ENCODE measurements at places on chromosomes 2 and 18.
A peak's percentile ranks its signal among the peaks of the same experiment; 100 is the strongest.

GRCh38 chr2:238290091-238290509 lies 1.7 kb upstream of the PER2 start:
- no peak for DNase-seq

DNA sequence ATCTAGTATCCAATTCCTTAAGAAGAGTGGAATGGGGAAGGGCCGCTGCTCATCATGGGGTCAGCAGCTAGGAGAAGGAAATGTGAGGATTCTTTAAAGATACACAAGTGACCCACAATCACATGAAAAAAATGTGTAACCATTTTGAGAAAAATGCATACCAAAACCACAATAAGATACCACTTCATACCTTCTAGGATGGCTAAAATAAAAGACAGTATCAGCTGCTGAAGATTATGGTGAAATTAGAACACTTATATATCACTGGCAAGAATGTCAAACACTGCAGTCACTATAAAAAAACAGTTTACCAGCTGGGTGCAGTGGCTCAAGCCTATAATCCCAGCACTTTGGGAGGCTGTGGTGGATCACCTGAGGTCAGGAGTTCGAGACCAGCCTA lies 67.9 kb downstream of the C2orf74 start:
- DNase-seq = no peak

- no peak for DNase-seq
Measured at GRCh38 chr18:43265465-43265864, 11.8 kb downstream of the SYT4 start.

DNA sequence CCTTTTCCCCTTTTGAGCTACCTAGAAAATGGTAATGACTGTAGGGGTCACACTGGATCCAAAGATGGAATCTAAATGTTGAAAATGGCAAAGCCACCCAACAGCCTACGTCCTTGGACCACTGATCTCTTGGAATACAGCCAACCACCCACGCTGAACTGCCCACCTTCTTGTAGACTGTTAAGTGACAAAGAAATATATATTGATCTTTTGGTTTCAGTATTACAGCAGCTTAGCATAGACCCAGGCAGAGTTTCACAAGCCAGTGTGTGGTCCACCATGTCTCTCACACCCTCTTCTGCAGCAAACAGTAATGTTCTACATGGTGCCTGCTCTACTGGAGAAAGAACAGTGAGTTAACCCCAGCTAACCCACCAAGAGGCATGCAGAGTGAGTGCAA lies 20.2 kb downstream of the CACNB4 start:
- DNase-seq = no peak

DNA sequence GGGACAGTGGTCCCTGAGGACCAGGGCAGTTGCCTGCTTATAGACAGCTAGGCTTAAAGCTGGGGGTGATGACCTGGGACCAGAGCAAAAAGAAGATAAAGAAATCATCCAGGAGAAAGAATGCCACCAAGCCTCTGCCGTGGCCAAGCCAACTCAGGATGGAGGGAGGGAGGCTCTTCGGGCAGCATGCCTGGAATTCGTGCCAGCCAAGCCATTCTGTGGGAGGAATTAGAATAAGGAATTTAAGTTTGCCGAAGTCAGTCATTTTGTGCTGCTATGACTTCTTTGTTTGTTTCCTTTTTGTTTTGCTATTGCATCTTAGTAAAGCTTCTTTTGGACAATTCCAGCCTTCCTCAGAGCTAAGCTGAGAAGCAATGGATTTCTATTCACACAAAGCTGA lies 124.1 kb downstream of the EN1 start:
- no peak for DNase-seq

DNA sequence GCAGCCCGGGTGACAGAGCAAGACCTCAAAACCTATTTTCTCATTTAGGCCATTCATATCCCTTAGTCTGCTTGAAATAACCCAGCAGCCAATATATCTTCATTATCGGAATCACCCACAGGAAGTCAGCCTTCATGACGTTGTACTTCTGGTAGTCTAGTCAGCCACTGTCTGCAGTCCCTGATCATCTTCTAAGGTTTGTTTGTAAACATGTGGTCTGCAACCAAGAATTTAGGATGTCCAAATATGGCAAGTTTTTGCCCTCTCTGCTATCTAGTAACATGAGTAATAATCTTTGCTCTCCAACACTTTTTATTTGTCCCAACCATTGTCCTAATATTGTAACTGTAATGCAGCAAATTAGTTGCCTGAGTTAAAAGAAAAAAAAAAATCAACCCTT lies 92.5 kb downstream of the PRPF40A start:
- DNase-seq = no peak

GRCh38 chr2:117763804-117764203 lies 50.7 kb upstream of the DDX18 start:
- no peak for DNase-seq

- no peak for DNase-seq
Measured at GRCh38 chr18:45850021-45850420, 24.5 kb downstream of the SIGLEC15 start.

DNA sequence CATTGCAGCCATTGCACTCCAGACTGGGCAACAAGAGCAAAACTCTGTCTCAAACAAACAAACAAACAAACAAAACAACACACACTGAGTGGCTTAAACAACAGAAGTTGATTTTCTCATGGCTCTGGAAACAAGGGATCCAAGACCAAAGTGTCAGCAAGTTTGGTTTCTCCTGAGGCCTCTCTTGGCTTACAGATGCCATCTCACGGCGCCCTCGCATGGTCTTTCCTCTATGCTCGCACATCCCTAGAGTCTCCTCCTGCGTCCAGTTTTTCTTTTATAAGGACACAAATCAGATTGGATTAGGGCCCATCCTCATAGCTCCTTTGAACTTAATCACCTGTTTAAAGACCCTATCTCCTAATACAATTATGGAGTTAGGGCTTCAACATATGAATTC lies 133.4 kb upstream of the LRRTM1 start:
- no peak for DNase-seq

GRCh38 chr18:28905509-28905908 lies 728.6 kb upstream of the CDH2 start:
- no peak for DNase-seq

DNA sequence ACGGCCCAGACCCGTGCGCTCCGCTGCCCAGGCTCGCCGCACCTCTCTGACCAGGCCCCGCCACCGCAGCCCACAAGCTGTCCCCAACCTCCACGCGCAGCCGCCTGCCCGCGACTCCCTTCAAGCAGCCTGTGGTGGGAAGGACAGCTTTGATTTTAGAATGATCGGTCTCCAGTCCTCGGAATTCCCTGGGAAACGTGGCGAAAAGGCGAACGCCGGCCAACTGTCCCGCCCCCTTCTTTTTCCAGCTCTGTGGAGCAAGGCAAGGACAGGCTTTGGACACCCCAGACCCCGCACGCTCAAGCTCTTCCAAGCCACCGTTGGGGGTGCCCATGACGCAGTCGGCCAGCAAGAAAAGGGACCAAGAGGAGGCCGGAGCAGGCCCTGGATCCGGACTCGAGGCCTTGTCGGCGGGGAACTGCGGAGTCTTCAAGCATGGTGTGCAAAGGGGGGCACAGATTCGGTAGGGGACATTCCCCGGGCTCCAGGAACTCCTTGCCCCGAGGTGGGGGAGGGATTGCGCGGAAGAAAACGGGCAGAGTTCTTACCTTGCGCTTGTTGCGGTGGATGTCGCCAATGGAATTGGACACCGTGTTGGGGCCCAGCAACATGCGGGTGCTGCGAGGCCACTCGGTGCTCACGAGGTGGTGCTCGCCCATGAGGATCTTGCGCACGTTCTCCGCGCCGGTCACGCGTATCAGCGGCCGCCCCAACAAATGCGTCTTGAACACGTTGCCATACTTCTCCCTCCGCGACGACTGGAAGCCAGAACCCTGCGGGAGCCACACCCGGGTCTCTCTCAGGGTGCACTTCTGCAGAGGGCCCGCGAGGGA lies 4.0 kb downstream of the CYP26B1 start:
- DNase-seq = peak; percentile 53

GRCh38 chr18:29056800-29057199 lies 879.9 kb upstream of the CDH2 start:
- DNase-seq = no peak

GRCh38 chr18:57077786-57078552 lies 68.9 kb upstream of the BOD1L2 start:
- DNase-seq = peak; percentile 67

- peak; percentile 63 for DNase-seq
Measured at GRCh38 chr2:24382363-24383073, 22.2 kb upstream of the ITSN2 start.

DNA sequence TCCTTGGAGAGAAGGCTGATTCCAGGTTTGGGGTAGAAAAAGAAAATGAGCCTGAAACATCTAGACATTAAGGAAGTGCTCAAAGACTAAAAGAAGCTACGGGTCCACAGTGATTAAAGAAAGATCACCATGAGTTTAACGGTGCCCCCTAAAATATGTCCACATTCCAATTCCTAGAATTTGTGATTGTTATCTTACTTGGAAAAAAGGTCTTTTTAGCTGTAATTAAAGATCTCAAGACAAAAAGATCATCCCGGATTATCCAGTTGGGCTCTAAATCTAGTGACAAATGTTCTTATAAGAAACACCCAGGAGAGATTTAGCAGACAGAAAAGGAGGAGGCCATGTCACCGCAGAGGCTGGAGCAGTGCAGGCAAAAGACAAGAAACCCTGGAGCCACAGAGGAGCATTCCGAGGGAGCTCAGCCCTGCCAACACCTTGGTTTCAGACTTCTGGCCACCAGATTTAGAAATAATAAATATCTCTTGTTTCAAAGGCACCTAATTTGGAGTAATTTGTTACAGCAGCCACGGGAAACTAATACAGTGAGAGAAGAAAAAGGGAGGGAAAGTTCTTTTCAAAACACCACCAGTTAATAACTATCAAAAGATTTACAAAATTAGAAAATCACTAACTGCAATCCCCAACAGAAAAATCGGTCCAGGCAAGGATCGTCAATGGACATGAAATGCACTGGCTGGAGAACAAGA lies 8.5 kb downstream of the UXS1 start:
- no peak for DNase-seq

GRCh38 chr2:86078774-86079545 lies 26.7 kb downstream of the POLR1A start:
- no peak for DNase-seq

GRCh38 chr18:55086906-55087305 lies 127.6 kb upstream of the CCDC68 start:
- DNase-seq = no peak

- no peak for DNase-seq
Measured at GRCh38 chr2:30446602-30447148, 371 bp upstream of the LCLAT1 start.

- DNase-seq = no peak
Measured at GRCh38 chr2:229779650-229780049, 65.3 kb upstream of the DNER start.

DNA sequence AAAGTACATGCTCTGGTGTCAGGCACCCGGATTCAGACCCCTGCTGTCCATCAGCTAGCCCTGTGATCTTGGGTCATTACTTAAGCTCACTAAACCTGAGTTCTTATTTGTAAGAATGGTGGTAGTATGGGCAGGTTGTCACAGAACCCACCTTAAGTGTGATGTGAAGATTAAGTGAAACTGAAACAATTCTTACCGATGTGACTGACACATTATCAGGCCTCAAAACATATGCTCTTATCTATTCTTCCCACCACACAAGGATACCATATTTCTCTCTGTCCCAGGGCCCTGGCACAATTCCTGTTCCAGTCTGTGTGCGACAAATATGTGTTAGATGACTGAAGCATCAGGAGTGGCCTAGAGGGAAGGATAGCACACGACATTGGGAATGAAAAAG lies 11.0 kb upstream of the CDC42EP3 start:
- DNase-seq = no peak

- no peak for DNase-seq
Measured at GRCh38 chr2:216394881-216395280, 17.4 kb upstream of the SMARCAL1 start.

GRCh38 chr2:138238908-138239307 lies 262.7 kb upstream of the SPOPL start:
- DNase-seq = no peak

DNA sequence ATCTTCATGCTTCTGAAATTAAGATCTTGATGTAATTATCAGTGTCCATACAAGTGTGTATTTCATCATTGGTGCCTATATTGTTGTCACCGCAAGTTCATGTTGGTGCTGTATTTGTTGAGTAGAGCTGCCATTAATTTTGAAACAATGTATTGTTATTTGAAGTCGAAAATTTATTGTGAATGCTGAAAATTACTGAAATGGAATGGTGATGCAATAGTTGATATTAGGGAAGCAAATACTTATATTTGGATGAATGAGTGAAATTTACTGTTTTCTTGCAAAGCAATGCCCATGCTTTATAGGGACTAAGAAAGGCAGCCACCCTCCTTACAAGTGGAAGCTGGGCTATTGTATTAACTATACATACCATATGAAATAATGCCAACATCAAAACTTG lies 41.6 kb downstream of the SERPINB8 start:
- DNase-seq = no peak

- no peak for DNase-seq
Measured at GRCh38 chr2:71894261-71894660, 253.4 kb downstream of the CYP26B1 start.

GRCh38 chr18:47175283-47175897 lies 774 bp downstream of the IER3IP1 start:
- DNase-seq = no peak

DNA sequence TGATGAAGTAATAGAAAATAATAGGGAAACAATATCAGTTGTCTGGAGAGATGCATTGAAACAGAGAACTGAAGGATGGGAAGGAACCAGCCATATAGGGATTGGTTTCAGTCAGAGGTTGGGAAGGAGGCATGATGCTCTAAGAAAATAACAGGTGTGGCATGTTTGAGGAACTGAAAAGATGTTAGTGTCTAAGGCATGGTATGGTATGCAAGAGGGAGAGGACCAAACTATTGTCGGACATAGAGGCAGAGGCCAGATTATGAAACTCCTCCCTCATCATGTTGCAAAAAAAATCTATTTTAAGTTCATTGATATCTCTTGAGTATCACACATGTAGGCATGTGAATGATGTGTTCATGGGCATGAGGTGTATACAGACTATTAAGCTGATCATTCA lies 48.9 kb upstream of the EMILIN2 start:
- DNase-seq = no peak

DNA sequence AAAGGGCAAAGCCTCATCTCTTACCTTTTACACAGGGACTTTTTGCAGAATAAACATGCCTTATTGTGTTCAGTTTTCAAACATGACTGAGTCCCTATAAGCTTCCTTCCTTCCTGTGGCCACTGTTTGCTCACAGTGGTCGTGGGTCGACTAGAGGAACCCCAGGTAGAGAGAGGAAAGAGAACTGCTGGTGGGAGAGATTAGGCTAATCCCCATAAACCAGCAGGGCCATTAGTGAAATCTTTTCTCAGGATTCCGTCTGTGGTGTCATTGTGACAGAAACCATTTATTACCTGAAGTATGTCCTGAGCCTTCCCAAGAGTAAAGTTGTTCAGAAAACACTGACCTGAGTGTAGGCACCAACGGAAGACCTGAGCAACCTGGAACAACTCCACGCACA lies 21.3 kb upstream of the BOD1L2 start:
- DNase-seq = no peak

- DNase-seq = no peak
Measured at GRCh38 chr2:65291216-65292105, 63.8 kb downstream of the ACTR2 start.
